Activated CD4-positive, alpha-beta T cell treated with anti-CD3 and anti-CD28 coated beads for 1 hour (primary cell): ENCODE measurements at places on chromosomes 5 and 9.

DNA sequence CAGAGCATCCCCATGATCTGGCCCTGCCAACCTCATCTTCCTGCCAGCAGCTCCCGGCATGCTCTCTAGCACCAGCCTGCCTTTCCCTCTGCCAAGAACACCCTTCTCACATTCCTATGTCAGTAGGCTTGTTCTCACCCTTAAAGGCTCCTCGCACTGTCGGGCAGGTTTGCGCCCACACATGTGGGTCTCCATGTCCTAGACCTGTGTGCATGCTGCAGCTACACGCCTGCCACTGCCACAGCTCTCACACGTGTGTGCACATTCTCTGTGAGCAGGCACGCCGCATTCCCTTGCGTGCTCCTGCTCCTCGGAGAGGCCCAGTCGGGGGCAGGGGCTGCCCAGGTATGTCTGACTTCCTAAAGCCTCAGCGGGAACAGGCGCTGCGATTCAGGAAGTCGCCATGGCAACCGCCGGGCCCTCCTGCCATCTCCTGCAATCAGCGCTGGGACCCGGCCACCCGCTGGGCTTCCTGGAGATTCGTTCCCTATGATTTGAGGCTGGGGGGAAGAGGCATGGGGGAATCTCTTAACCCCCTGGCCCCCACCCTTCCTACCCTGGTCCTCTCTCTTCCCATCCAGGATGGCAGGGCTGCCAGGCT is 28.1 kb downstream of the NDUFA8 start:
- DNase-seq, result no peak

GRCh38 chr5:36606428-36607113 is at the start of gene SLC1A3:
Gene SLC1A3 (plus strand): TSS chr5:36606606. CDS start chr5:36608424, 1,818 bp downstream.
- DNase-seq, result no peak

- DNase-seq, result no peak
Observed at GRCh38 chr5:177509381-177509951, at the start of gene DOK3. Gene DOK3 (minus strand): TSS chr5:177509826. CDS start chr5:177509540, 286 bp downstream.

DNA sequence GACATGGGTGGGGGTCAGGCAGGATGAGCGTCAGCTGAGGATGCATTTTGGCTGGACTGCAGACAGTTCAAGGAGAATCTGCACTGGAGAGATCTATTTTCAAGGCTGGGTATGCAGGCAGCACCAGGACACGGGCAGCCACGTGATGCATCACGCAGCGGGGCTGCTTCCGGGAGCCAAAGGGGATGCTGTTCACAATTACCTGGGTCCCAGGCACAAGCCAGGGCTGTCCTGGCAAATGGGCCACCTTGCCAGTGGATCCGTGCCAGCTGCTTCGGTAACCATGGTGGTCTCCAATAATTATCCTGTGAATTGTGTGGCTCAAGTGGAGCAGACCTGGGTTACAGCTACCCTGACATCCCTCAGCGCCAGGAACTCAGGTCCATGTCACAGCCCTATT is 17.5 kb downstream of the DBH start:
- no peak for DNase-seq

DNA sequence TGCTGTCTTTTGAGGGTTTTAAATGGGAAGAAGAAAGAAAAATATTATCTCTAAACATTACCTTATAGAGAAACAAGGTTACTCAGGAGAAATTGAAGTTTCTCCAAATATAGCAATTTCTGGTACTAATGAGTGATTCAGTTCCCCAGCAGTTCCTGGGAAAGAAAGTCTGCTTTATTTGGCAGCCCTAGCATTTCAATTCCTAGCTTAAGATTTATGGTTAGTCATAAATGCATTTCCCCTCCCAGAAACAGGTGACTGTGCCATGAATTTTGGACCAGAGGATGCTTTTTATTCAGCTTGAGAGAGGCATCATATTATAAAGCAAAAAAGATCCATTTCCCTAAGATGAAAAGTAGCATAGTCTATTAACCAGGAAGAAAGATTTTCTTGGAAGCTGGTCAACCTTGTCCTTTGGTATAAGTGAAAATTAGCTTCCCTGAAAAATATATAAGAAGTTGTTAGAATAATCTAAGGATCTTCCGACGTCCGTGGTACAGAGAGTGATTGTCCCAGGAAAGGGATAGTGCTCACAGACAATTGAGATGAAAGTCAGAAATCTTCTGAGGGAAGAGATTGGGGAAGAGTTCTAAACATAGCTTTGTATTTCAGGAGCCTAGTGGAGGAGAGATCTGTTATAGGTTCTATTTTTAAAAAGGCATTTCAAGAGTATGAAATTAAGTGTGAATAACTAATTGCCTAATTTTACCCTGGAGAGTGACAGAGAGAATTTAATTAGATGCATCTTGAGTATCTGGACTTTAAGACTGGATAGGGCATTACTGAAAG is 164.9 kb downstream of the ESM1 start:
- no peak for DNase-seq

DNA sequence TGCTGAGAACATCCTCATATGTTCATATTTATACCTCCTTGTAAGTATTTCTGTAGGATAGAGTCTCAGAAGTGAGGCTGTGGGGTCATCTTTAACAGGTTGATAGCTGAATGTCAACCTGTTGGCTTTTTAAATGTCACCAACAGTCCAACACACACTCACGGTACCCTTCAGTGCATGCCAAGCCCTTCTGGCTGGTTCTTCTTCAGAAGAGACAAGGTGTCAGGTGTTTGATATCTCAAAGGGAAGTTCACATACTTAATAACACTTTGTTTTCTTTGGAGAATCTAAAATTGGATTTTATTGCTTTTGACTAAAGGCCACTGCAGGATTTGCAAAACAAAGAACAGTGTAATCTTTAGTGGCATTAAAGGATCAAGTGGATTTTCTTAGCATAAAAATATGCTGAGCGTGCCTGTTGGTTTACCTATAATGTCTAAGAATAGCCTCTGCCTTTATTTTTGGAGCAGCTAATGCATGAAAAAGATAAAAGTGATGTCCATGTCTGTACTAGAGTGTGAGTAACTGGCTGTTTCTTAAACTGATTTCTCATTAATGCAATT is 58.2 kb downstream of the RGS3 start:
- no peak for DNase-seq

DNA sequence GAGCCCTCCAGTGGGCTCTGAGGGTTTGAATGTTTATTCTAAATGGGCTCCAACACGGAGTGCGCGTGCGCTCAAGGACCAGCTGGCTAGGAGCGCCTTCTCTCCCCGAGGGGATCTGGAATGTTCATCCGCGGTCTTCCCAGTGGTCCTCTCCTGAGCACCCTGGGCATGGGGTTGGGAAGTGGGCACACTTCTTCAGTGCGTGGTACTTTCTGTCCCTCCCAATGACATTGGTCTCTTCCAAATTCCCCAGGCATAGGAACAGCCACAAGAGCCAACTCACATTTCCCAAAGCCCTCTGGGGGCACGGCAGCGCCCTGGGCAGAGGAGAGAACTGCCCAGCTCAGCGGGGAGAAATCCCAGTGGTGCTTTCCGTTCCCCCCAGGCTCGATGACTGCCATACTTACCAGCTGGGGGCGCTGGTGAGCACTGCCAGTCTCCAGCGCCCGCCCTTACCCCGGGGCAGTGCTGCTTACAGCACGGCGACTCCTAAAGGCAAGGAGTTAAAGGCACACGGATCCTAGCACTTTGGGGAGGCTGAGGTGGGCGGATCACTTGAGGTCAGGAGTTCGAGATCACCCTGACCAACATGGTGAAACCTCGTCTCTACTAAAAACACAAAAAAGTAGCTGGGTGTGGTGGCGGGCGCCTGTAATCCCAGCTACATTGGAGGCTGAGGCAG is 29.9 kb upstream of the OBP2B start:
- peak; percentile 46 for DNase-seq

DNA sequence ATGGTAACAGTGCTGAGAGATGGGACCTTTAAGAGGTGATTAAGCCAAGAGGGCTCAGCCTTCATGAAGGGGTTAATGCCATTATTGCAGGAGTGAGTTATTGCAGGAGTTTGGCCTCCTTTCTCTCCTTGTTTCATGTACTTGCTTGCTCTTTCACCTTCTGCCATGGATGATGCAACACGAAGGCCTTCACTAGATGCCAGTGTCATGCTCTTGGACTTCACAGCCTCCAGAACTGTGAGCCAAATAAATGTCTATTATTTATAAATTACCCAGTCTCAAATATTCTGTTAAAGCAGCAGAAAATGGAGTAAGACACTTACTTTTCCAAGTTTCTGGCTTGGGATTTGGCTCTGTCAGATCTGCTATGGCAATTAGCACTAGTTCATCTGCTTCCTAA is 38.4 kb upstream of the RECK start:
- DNase-seq, result no peak

DNA sequence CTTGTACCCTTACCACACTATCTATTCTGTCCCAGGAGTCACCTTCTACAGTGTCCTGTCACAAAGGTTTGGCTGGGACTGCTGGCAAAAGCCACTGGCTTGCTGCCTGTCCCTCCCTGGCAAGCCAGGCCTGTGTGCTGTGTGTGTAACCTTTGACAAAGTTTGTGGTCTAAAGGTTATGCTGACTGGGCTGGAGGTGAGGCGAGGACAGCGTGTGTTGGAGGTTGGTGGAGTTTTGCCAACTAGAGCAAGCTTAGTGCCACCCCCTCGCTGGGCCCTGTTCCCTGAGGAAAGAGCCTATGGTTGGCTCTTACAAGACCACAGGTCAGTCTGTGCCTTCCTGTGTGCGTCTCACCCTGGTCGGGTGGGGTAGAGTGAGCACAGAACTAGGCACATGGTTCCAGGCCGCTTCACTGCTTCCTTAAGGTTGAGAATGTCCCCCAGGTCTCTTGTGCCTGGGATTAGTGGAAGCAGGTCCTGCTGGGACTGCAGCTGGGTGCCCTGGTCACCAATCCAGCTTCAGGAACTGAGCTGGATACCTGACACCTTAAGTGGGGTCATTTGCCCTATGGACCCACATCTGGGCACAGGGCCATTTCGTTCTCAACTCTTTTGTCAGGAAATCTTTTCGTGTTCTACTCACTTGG is 152.2 kb downstream of the GADD45G start:
- no peak for DNase-seq

- no peak for DNase-seq
Observed at GRCh38 chr5:93902288-93902687, 160.9 kb upstream of the POU5F2 start.

DNA sequence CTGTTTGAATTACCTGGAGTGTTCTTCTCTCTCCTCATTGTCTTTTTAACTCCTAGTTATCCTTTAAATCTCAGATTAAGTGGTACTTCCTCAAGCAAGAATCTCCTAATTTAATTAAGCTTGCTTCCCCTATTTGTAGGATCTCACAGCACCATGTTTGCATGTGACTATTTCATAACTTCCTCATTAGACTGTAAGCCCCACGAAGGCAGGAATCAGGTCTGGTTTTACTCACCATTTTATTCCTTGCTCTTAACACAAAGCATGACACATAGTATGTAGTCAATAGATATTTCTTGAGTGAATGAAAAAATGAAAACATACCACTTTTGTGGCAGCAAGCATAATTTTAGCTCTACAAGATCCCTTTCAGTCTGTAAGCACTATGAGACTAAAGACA is 1.3 kb upstream of the ERMP1 start:
- DNase-seq, result no peak

DNA sequence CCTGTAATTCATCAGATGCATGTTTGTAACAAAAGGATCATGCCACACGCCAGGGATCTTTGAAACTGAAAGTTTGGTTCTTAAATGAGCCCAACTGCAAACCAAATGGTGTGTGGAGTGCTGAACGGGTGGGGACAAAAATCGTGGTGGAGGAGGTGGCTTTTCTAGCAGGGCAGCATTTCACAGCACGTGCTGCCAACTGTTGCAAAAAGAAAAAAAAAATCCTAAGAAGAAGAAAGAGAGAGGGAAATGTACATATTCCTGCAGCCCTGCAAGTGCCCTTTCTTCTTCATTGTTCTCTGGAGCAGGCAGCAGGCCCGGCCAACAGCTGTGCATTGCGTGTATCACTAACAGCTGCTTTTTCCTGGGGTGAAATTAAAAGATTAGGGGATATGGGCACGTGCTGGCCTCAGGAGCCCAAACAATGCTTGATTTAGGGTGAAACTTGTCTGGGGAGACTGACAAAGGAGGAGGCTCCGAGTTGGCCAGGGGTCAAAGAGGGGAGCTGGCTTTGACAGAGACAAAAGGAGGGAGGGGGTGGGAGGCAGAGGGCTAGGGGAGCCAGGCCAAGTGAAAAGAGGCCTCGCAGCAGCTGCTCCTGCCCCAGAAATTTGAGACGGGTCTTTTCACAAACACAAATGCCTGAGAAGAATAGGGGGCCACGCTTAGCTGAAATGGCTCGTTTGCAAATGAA is 73.0 kb downstream of the GADD45G start:
- DNase-seq, result no peak

DNA sequence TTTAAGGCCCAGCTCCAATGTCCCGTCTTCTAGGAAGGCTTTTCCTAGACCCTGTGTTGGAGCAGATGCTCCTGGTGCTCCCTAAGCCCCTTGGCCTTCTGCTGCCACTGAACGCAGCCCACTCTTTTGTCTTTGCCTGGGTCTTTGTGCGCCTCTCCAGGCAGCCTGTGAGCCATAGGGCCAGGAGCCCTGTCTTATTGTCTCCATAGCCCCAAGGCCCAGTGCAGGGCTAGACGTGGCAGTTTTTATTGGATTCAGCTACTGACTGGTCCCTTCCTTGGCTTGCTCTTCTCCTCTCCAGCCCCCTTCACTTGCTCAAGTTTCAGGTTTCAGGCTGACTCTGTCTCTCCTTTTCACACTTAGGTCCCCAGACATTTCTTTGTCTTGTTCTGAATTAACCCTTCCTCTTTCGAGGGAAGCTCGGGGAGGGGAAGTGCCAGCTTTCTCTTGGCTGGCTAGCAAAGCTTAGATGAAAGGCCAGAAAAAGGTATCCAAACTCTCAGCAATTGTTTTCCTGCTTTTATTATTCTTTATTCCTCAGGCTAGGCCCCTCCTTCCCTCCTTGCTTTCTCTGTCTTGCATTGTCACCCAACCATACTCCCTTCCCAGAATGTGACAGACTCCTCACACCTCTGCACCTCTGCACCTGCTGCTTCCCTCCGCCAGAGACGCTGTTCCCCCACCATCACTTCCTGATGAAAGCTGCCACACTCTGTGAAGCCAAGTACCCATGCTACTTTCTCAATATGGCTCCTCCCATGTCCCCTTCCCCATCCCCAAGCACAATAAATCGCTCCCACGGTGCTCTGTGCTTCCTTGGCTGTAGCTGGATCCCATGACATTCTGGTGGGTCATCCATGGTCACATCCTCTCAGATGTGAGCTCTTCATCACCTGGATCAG is 101.6 kb upstream of the CPEB4 start:
- DNase-seq, result no peak

- DNase-seq, result no peak
Observed at GRCh38 chr5:157143127-157143971, 684 bp upstream of the MED7 start.

GRCh38 chr5:115072266-115073064 is 97.2 kb downstream of the TRIM36 start:
- no peak for DNase-seq

DNA sequence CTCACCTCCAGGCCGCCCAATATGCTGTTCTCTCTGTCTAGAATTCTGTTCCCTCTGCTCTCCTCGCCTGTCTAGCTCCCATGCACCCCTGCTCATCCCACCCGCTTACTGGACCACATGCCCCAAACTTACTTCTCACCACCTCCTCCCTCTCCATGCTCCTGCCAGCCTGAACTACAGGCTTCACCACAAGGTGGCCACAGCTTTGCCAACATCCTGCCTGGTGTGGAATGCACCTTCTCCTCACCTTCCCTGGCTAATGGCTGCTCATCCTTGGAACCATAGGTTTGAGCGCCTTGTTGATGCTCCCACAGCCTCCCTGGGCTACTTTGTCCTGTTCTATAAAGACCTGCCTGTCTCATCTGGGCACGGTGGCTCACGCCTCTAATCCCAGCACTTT is 9.6 kb downstream of the LAMC3 start:
- DNase-seq, result no peak
